SW480 (cell line): ENCODE measurements at places on chromosomes 3 and 15.

DNA sequence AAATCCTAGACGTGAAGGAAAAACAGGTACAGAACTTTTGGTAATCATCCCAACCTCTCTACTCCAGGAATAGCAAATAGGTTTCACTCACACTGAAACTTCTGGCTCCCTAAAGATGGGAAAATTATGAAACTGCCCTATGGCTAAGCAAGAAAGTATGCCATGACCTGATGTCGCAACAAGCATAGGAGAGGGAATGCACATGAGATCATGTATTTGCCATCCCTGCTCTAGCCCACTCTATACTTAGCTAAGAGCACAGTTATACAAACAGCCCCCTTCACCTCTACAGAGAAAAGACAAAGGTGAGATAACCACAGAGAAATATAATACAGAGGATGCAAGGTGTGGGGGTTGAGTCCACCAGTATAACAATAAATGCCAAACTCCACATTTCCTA, 102.7 kb downstream of the TBC1D5 start:
- DNase-seq, result peak; percentile 32

DNA sequence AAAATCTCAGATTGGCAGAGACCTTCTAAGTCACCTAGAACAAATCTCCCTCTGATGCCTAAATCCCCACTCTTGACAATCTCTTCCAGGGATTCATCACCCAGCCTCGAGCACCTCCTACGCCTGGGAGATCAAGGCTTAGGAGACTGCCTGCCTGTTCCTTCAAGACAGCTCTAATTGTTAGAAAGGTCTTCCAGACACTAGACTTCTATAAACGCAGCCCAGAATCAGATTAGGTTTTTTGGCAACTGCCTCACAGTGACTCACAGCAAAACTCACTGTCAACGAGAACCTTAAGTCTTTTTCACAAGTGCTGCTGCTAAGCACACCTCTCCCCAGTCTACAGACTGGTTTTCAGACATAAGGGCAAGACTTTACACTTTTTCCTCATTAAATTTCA, 23.1 kb downstream of the SRGAP3 start:
- DNase-seq, result no peak

- no peak for DNase-seq
Observed at GRCh38 chr3:30180310-30181177, 425.9 kb upstream of the TGFBR2 start.

GRCh38 chr3:25457671-25458419, 29.8 kb downstream of the RARB start:
- DNase-seq, result no peak

DNA sequence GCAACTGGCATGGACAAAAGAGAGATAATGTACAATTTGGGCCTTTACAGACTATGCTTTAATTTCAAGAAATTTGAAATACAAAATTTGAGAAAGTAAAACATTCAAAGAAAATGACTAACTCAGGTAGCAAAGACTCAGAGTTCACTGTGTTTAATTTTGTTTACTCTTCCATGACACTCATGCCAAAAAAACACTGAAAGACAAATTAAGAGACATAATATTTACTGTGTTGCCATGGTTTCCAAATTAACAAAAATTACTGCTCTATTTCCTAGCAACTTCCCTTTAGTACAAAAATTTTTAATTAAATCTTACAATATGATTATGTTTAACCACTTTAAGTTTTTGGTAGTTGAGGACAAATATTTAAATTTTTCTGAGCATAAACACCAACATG, 29.6 kb downstream of the LRRFIP2 start:
- DNase-seq, result no peak

DNA sequence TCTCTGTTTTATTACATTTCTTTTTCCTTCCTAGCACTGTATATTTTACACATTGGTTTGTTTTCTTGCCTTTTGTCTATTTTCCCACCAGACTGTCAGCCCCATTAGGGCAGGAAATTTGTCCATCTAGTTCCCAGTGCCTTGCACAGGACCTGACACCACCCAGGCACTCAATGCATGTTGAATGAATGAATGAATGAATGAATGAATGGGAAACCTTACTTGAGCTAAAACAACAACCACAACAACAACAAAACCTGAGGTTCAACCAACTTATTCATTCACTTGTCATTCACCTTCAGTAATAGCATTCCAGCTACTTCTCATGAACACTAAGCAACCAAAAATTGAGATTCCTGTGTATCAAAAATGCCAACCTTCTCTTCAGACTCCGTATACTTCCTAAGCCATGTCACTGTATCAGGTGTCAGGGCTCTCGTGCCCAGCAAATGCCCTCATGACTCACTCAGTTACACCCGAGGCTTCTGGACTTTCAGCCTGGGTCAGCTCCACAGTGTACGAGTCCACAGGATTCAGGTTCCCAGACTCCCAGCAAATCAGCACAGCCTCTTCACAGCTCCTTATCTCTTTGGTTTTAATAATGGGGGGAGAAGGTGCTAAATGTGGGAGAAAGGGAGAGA, 37.3 kb downstream of the FSD2 start:
- DNase-seq, result peak; percentile 20

- no peak for DNase-seq
Observed at GRCh38 chr3:15679306-15679705, 77.8 kb downstream of the BTD start.

DNA sequence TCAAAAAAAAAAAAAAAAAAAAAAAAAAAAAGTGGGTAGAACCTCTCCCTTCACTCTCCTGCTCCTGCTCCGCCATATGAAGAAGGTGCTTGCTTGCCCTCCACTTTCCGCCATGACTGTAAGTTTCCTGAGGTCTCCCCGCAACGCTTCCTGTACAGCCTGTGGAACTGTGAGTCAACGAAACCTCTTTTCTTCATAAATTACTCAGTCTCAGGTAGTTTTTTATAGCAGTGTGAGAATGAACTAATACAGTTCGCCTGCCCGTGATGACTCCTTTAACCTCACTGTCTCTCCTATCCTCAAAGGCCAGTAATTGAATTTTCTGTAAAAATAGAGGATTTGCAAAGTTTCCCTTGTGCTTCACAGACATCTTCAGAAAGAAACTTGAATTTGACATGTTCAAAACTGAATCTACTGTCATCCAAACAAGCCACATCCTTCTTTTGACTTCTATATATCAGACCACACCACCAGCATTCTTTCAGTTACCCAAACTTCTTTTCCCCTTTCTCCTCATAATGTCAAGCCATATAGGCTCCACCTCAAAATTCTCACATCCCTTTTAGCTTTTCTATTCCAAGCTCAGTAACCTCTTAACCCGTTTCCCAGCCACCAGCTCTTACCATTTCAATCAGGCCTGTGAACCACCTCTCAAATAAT, 44.3 kb downstream of the P2RY1 start:
- no peak for DNase-seq

DNA sequence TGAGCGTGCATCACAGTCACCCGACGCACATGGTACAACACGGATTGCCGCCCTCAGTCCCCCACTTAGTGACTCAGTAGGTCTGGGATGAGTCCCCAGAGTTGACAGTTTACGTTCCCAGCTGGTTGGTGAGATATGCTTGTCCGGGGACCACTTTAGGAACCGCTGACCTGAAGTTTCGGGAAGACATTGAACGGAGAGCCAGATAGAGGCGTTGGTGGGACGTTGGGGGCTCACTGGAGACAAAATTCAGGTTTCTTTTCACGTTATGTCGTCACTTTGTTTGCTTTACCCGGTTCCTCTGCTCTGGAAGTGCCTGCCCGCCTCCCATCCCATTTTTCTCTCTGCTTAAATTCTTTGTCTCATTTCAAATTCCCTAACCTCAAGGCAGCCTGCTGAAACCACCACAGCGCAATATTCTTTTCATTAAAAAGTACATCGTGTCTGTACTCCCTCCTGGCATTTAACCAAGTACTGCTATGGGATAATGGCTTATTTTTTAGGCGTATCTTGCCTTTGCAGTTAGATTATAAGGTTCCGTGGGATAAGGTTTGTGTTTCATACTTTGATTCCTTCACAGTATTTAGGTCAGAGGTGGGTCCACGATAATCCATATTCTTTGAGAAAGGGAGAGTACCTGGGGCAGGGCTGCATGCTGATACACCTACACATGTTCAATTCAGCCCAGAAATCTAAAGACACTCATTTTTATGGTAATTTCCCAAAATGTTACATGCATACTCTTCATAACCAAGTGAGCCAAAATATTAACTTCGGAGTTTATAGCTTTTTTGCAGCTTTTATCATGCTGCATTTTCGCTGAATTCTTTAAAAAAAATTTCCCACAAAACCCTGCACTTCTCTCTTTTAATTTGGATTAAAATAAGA, 921 bp downstream of the LMLN start:
- DNase-seq, result no peak

GRCh38 chr15:38486936-38487335, 33.0 kb downstream of the FAM98B start:
- DNase-seq, result peak; percentile 7

GRCh38 chr15:57565311-57565710, 26.4 kb upstream of the MYZAP start:
- peak; percentile 89 for DNase-seq

GRCh38 chr3:33942483-33943150, 144.2 kb downstream of the PDCD6IP start:
- no peak for DNase-seq

- no peak for DNase-seq
Observed at GRCh38 chr3:50123394-50124051, 31.6 kb upstream of the SEMA3F start.

DNA sequence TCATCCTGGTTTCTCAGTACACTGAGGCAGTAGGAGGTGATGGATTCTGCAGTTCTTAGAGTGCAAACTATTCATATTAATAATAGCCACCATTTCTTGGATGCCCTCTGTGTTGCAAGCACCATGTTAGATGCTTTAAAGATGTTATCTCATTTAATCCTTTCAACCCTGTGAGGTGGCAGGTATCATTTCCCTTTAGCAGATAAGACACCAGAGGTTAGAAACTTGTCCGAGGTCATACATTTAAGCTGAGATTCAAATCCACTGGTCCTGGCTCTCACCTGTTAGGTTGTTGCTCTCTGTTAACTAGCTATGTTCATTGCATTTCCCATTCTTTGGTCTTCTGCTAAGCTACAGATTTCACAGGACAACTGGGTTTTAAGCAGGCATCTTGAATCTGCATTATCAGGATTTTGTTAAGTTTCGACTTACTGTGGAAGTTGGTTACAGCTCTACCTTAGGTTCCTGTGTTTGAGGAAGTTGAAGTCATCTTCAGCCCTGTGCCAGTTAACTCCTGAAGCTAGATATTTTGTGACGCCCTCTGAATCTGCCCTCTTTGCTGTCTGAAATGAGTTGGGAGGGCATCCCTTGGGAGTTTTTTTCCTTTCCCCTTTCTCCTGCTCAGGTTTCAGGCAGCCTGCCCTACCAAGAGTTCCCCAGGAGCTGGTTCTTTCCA, 6.4 kb downstream of the PDE8A start:
- no peak for DNase-seq

GRCh38 chr15:87365186-87365585, 891.4 kb downstream of the NTRK3 start:
- no peak for DNase-seq

- DNase-seq, result no peak
Observed at GRCh38 chr3:15969874-15970640, 172.3 kb upstream of the ANKRD28 start.

- DNase-seq, result no peak
Observed at GRCh38 chr3:171614318-171614921, 154.2 kb upstream of the TNIK start.

GRCh38 chr3:186461141-186461540, 83.0 kb downstream of the CRYGS start:
- peak; percentile 32 for DNase-seq

DNA sequence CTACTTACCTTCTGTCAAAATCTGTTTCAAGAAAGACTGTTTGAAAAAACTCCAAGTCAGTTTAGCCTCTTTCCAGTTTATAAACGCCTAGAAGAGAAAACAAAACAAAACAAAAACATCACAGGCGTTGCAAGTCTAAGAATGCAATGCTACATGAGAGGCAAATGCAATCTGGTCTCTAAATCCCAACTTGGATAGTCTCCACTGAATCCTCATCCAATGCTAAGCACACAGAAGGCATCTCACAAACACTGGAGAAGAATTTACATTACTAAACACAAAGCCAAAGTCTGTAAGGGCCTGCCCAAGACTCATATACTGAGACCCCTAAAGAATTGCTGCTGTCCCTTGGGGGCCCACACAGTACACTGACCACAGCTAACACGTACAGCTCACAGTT, 18.4 kb downstream of the RFT1 start:
- DNase-seq, result no peak

DNA sequence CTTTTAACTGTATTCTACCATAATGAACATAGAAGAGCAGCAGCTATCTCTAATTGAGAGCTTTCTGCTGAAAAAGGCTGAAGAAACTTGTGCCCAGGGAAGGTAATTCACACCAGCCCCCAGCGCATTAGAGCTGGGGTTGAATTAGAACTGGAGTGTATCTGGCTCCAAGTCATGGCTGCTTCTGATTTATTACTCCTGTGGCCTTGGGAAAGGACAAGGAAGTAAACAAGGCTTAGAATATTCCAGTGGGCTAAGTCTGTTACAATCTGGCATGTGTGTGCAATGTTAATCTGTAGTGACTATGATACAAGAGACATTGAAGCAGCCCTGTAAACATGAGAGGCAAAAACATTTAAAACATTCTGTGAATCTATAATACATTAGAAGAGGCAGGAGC, 18.1 kb downstream of the CPA3 start:
- DNase-seq, result no peak

DNA sequence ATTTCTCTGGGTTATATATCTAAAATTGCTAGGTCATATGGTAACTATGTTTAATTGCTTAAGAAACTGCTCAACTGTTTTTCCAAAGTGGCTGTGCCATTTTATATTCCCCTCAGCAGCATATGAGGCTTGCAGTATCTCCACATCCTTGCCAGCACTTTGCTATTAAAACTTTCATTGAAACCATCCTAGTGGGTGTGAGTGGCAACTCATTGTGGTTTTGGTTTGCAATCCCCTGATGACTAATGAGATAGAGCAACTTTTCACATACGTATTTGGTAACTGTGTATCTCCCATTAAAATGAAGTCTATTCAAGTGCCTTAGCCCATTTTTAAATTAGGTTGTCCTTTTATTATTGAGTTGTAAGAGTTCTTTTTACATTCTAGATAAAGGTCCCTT, 17.3 kb downstream of the KPNA1 start:
- DNase-seq, result peak; percentile 81

GRCh38 chr15:98948941-98949340, 58.7 kb downstream of the PGPEP1L start:
- DNase-seq, result no peak

GRCh38 chr15:92909136-92909781, 9.1 kb downstream of the CHD2 start:
- DNase-seq, result no peak

DNA sequence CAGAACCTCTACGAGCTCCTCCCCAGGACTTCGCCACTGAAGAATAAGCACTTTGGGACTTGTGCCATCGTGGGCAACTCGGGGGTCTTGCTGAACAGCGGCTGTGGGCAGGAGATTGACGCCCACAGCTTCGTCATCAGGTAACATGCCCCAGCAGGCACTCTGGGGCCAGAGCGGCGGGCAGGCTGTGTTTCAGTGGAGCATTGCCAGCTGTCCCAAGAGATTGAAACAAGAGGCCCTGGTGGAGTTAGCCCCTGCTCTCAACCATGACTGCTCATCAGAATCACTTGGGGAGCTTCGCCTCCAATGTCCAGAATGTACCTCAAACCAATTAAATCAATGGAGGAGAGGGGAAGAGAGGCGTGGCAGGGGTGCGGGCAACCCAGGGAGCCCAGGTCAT, 44.8 kb downstream of the ST8SIA2 start:
- DNase-seq, result no peak

GRCh38 chr3:101676765-101677435, at the start of gene ZBTB11:
Gene ZBTB11, minus strand, starts transcription at chr3:101677132. Its CDS starts 218 bp downstream, at chr3:101676914.
- DNase-seq, result peak; percentile 99
